ENCODE measurements at places on chromosomes 12 and 14.

GRCh38 chr14:54354096-54354495 is 42.7 kb upstream of the CDKN3 start:
- DNase-seq, result no peak

GRCh38 chr14:104826189-104826860 is 25.4 kb downstream of the ZBTB42 start:
- DNase-seq, result no peak

DNA sequence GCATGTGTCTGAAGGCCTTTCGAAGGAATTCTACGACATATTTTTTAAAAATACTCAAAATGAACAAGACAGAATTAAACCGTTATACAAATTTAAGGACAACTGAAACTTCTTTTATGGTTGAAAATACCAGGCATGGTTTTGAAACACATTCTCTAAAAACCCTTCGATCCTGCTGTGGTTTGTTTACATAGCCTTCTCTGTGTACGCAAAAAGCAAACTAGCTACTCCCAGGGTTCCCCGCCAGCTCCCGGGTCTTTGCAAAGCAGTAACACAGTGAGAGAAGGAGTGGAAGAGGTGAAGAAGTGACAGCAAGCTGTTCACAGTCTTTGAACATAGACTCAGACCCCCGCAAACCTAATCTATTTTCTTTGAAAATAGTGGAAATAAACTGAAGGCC is 2.2 kb upstream of the TC2N start:
- no peak for DNase-seq

DNA sequence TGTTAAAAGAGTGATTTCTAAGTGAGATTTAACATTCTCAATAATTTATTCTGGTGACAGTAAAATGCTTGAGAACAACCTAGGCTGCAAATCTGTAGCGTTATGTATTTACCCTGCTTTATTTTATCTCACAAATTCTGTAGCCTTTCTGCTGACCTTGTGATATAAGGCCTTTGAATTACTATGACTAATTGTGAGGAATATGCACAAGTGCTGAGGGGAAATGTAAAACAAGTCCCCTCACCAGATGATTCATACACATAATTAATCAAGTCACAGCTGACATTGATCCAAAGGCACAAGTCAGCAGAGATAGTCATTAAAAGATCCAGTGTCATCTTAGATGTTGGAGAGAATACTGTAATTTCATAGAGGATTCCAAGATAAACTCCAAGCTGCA is 992.7 kb upstream of the USP15 start:
- no peak for DNase-seq

DNA sequence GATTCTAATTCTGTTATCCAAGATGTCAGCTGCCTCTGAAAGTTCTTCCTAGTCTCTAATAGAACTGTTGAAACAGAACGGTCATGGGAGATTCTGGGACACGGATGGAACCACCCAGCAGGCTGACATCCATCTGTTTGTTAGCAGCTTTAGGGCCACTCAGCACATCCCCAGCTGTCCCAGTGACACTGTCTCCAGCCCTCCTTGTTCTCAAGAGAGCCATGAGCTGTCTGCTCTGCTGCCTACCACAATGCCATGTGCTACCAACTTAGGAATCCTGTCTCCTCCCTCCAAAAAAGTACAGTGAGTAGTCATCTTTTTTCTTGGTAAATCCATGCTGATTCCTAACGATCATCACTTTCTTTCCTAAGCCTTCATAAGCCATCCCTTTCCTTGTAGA is 130.5 kb downstream of the ZFP36L1 start:
- no peak for DNase-seq

DNA sequence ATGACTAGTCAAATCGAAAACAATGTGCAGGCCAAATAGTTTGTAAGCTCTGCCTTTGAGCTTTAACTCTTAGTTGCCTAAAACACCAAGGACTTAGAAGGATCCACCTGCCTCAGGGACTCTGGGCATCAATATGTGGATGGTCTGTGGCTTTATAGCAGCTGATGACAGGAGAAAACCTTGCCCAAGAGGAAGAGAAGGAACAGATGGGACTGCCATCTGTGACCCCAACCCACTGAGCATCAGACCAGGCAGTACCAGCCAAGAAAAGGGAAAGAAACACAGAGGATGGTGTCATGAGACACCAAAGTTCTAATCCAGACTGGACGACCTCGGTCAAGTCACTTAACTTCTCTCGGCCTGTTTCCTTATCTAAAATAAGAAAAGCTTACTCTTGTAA is 12.7 kb downstream of the TGFB3 start:
- DNase-seq, result no peak

- no peak for DNase-seq
These were observed 148.7 kb downstream of the MDGA2 start for GRCh38 chr14:47526591-47527244.

- no peak for DNase-seq
These were observed 123.3 kb downstream of the PAPOLA start for GRCh38 chr14:96625426-96625985.

DNA sequence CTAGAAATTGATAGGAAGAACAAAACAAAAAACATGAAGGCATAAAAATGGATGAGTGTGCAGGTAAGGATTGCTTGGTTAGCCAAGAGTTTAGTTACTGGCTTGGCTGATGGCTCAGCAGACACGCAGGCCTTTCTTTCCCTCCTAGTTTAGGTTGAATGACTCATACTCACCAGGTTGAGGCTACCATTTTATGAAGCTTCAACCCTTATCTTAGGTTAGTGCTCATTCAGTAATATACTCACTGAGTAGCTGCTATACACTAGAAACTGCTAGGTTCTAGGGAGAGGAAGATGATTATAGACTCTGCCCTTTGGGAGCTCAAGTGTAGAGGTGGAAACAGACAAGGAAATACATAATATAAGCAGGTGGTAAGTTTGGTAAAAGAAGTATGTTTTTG is 6.0 kb downstream of the P3H3 start:
- DNase-seq, result no peak

GRCh38 chr14:32010604-32011125 is 66.4 kb upstream of the ARHGAP5 start:
- no peak for DNase-seq

GRCh38 chr14:49287004-49287403 is 299.2 kb downstream of the RPS29 start:
- no peak for DNase-seq

GRCh38 chr14:55279384-55279783 is 8.2 kb downstream of the FBXO34 start:
- no peak for DNase-seq

GRCh38 chr12:107415834-107416233 is 269.8 kb upstream of the PWP1 start:
- DNase-seq, result no peak

DNA sequence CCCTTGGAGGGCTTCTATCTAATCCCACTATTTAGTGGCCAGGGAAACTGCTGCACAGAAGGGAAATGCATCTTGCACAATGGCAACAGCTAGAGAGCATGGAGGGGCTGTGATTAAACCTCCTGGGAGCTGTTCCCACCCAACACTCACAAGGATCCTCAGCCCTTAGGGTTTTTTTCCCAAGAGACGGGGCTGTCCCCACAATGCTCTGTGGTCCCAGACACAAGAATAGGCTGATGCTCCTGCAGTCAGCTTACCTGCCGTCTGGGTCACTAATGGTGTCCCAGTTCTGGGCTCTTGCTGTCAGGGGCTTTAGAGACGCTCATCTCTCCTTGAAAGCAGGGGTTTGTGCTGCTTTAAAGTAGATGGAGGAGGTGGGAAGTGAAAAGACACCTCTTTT is 4.6 kb downstream of the SERPINA1 start:
- DNase-seq, result no peak

- DNase-seq, result no peak
These were observed 7.2 kb upstream of the GPR132 start for GRCh38 chr14:105072381-105072861.

DNA sequence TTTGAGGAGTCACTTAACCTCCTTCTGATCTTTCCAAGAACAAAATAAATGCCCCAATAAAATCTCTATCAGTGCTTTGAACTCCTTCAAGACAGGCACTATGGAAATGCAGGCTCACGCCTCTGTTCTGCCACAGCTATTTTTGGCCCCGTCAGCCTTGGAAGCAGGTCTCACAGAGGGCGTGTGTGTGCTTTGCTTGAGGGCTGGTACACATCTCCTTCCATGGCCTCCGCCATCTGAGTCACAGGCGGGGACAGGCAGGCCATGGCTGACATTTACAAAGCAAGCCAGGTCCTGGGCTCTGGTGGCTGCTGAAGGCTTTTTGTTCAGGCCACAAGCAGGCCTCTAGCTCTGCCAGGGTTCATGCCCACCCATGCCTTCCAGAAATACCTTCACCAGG is 16.0 kb downstream of the PRIMA1 start:
- no peak for DNase-seq

DNA sequence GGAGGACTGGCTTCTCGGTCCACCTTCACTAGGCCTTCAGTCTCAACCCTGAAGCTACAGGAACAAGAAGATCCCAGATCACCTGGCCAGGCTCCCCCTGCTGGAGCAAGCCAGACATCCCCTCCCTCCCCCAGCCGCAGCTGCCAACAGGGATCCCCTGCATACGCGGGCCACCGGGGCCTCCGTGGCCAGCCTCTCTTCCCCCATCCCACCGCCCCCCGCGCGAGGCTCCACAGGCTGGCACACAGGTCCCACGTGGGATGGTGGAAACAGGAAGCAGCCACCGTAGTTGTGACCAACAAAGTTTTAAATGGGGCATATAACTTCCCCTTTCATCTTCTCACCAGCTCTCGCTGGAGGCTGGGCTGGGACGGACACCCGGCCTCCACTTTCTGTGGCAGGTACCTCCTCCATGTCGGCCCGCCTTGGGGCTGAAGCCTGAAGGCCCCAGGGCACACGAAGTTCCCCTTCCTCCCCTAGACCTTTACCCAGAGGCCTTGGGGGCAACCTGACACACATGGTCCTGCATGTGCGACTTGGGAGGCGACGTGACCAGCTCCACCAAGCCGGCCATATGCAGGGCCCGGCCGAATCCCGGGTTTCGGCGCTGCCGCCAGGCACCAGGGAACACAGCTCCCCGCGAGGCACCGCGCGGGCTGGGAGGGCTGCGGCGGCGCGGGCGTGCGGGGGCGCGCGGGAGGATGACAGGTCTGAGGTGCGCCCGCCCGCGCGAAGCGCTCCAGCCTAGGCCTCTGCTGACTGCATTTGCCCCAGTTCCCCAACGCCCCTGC is 44.4 kb upstream of the PNMA1 start:
- DNase-seq, result no peak

DNA sequence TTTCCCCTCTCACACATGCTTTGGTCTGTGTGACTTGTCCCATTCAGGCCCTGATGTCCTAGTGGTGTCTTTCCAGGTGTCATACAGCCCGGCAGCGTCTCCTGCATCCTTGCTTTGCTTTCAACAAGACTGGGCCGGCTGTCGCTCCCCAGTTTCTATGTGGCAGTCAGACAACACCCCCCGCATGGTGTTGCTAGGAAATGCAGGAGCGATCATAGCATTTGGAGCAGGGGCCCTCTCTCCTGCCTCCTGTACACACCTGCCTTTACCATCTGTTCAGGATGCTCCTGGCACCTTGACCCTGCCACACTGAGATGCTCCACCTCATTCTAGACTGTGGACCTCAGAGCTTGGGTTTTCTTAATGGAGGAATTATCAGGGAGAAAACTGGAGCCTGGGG is 29.5 kb downstream of the CACNA1C start:
- no peak for DNase-seq

DNA sequence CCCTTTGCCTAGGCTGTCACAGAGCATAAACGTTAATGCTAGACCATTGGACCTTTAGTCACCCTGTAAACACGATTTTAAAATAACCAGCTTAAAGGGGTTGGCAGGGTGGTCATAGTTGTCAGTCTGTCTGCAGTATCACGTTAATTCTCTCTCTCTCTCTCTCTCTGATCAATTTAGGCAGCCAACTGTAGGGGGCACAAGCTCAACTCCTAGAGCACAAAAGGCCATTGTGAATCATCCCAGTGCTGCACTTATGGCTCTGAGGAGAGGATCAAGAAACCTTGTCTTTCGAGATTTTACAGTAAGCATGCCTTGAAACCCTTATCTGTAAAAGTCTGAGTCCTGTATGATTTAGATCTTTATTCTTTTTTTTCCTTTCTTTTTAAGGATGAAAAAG is 97.1 kb downstream of the SCAF11 start:
- DNase-seq, result peak; percentile 42

DNA sequence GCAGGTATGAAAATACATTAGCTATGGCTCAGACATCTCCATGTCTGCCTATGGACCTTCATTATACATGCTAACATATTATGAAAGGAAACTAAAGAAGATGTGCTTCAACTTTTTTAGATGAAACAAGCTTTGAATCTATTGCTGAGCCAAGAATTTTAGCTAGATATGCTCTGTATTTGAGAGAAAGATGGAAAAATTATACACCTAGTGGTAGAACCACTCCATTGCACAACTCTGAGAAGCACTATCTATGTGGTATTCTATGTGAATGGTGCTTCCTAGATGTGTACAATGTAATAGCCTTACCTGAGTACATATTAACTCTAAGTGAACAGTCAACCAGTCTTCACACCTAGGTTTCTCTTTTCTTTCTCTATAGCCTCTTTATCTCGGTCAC is 17.3 kb downstream of the EPYC start:
- DNase-seq, result no peak

DNA sequence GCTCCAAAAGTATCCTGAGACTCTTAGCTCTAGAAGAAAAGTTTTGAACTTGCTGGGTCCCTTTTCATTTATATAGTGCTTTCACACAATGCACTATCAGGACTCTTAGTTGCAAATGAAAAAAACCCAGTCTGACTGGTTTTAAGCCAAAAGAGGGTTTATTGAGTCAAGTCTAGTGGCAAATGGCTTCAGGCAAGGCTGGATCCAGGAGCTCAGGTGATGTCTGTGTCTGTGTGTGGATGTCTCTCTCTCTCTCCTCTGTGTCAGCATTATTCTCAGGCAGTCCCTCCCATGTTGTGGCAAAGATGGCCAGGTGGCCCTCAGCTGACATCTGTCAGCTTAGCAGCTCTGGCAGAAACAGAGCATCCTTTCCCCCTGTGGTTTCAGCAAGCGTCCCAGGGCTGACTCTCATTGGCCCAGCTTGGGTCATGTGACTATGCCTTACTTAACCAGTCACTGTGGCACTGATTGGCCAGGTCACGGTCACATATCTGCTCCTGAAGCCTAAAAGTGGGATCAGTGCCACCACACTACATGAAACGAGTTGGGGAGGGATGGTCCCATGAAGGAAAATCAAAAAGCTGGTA is 6.2 kb downstream of the TMEM120B start:
- no peak for DNase-seq

- no peak for DNase-seq
These were observed 5.5 kb upstream of the ATF7 start for GRCh38 chr12:53631721-53632120.

DNA sequence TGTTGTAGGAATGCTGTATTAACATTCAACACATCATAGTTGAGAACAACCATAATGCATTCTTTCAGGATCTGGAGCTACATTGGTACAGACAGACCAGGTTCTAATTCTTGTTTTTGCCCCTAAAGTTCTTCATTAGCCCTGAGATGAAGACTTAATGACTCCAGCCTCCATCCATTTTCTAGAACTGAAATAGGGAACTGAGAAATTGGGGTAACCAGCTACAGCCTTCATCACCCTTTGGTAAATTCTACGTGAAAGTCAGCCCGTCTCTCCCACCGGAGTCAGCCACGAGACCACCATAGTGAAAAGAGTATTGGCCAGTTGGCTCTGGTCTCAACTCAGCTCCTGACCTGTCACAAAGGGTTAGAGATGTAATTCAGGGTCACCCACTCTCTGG is 164.0 kb downstream of the NUAK1 start:
- DNase-seq, result no peak

Data from iPS DF 19.7 (cell line).